ENCODE measurements at places on chromosomes 12 and 14. TPM values are rescaled to one million over a fixed set of nuclear protein-coding genes. Genes with fewer than 3 reads are reported as not detected.
A peak's percentile ranks its signal among the peaks of the same experiment; 100 is the strongest.

DNA sequence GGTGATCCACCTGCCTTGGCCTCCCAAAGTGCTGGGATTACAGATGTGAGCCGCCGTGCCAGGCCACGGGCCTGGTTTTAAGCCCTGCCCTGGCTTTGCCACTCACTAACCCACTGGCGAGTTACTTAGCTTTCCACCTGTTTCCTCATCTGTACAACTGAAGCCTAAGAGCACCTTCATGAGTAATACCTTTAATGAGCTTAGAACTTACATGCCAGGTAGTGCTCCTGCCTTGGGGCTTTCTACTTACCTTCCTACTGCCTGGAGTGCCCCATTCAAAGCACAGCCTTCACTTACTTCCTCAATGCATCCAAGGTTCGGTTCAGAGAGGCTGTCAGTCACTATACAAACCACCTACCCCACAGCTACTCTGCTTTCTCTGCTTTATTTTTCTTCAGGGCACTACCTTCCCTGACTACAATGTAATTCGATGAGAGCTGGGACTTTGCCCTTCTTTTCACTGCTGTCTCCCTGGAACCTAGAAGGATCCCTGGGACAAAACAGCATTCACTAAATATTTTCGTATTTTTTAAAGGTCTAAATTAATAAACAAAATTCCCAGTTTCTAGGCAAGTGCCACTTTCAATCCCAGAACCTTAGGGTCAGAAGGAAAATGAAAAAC, 13.8 kb downstream of the ZCCHC8 start:
- H3K4me3 ChIP-seq, result no peak overlapping the region
- no peak for DNase-seq
- peaks cover 15% of the 10 kb centered on the region for H3K4me1 ChIP-seq
- peaks cover 22% of the 10 kb centered on the region for H3K36me3 ChIP-seq

DNA sequence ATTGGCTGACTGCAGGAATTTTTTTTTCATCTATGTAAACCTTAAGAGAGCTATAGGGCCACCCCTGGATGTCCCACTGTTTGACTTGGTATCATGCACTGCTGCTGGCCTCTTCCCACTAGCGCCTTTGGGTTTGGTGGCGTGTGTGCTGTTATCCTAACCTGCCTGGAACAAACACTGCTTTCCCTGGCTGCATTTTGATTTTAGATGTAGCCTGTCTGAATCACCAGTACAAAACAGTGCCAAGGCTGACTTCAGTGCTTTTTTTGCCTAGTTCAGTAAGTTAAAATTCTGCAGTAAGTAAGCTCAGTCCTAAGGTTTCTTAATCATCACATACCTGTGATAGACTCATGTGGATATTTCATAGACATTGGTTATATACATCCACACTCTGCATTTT, 99.2 kb downstream of the EML1 start:
- no peak overlapping the region for H3K4me3 ChIP-seq
- H3K27me3 ChIP-seq, result peaks cover 38% of the 10 kb centered on the region
- no peaks in the 10 kb centered on the region for H3K36me3 ChIP-seq
- DNase-seq, result no peak

The EPS8 gene
- 2.4 TPM for total RNA-seq

DNA sequence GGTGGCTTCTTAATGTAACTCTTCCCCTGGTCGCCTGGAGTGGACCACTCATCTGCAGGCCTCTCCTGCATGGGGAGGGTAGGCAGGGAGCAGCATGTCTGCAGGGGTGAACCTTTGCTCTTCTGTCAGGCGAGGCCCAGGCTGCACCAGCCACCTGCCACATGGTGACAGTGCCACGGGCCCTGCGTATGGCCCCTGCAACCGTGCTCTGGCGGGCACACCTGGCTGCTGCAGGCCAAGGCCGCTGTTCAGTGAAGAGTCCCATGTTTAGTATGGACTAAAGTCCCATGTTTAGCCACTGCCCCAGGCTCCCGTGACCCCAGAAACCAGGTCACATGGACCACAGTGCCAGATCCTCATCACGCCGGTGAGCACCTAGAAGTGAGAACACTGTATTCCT, 187.0 kb downstream of the ADGRD1 start:
- H3K36me3 ChIP-seq, result no peaks in the 10 kb centered on the region
- H3K4me1 ChIP-seq, result no peaks in the 10 kb centered on the region
- peaks cover 12% of the 10 kb centered on the region for H3K27me3 ChIP-seq
- no peak overlapping the region for H3K4me3 ChIP-seq
- H3K27ac ChIP-seq, result no peak overlapping the region

DNA sequence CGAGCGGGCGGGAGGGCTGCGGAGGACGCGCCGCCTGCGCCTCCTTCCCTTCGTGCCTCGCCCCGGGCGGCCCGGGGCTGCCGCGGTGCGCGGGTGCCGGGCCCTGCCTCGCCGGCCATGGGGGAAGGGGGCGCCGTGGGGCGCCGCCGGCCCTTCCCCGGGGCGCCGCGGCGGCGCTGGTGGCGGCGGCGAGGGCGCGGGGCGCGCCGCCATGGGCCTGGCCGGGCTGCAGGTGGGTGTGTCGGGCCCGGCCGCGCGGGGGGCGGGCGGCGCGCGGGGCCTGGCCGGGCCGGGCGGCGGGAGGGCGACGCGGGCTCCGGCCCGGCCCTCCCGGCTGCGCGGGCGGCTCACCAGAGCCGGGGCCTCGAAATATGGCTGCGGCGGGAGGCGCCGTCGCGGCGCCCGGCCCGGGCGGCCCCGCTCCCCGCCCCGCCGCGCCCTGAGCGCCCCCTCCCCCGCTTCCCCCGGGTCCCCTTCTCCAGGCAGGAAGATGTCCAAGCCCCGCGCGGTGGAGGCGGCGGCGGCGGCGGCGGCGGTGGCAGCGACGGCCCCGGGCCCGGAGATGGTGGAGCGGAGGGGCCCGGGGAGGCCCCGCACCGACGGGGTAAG, 5.1 kb downstream of the KMT5A start:
- H3K27me3 ChIP-seq, result no peaks in the 10 kb centered on the region
- peaks cover 36% of the 10 kb centered on the region for H3K4me1 ChIP-seq

DNA sequence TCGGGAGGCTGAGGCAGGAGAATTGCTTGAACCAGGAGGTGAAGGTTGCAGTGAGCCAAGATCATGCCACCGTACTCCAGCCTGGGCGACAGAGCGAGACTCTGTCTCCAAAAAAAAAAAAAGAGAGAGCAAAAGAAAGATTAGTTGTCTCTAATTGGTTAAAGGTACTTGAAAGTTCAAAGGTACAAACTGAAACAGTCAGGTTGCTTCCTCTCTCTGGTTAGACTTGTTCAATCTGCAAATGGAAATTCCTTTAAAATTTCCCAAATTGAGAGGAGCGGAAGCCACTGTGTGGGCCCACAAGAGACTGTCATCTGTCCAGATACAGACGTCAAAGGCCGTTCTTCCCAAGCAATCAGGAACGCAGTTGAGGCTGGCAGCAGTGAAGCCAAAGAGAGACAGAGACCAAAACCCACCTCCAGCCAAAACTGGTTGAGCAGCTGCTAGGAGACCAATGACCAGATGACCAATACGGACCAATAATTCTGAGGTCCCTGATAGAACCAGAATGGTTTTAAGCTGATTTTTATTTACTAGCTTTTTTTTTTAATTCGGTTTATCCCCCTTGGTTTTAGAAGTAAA, 63.6 kb downstream of the GCH1 start:
- DNase-seq, result no peak
- H3K27me3 ChIP-seq, result no peaks in the 10 kb centered on the region
- H3K4me3 ChIP-seq, result peak overlapping the region; percentile 33
- H3K27ac ChIP-seq, result peak overlapping the region; percentile 57
- H3K36me3 ChIP-seq, result peaks cover 8% of the 10 kb centered on the region
- peaks cover 4% of the 10 kb centered on the region for H3K4me1 ChIP-seq

The ADAM21 gene
- not detected for total RNA-seq

GRCh38 chr14:65070471-65070976, 31.8 kb downstream of the MAX start:
- DNase-seq, result no peak
- peaks cover 20% of the 10 kb centered on the region for H3K4me1 ChIP-seq
- H3K27me3 ChIP-seq, result no peaks in the 10 kb centered on the region
- no peak overlapping the region for H3K4me3 ChIP-seq

- peak overlapping the region; percentile 52 for H3K4me3 ChIP-seq
- H3K4me1 ChIP-seq, result peaks cover 23% of the 10 kb centered on the region
- no peaks in the 10 kb centered on the region for H3K36me3 ChIP-seq
- H3K27me3 ChIP-seq, result no peaks in the 10 kb centered on the region
- peak overlapping the region; percentile 90 for H3K27ac ChIP-seq
Observed at GRCh38 chr12:52009081-52009751, 2.5 kb downstream of the TAMALIN start.

DNA sequence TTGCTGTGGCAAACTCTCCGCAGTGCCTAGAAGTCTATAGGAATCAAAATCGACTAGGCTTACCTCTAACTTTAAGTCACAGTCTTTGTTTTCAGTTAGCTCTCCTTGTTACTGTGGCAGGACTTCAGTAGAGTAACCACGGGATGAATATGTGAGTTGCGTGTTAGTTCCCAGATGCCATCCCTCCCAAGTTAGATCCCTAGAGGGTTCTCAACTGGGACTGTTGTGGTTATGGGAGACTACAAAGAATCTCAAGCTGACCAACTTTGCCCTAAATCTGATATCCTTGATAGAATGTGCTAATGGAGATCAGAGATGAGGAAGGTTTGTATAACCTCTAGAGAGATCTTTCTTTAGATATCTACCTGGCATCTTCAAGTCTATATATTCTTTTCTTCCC, 208.1 kb downstream of the AKAP6 start:
- no peak overlapping the region for H3K27ac ChIP-seq
- no peak overlapping the region for H3K4me3 ChIP-seq
- H3K27me3 ChIP-seq, result peaks cover under 1% of the 10 kb centered on the region
- H3K4me1 ChIP-seq, result no peaks in the 10 kb centered on the region
- H3K36me3 ChIP-seq, result no peaks in the 10 kb centered on the region
- DNase-seq, result no peak

The CDC42BPB gene
- total RNA-seq, result 16.3 TPM

GRCh38 chr14:63642656-63643382, 1.1 kb upstream of the WDR89 start:
- H3K27me3 ChIP-seq, result no peaks in the 10 kb centered on the region
- H3K4me3 ChIP-seq, result peak overlapping the region; percentile 94
- DNase-seq, result no peak

GRCh38 chr12:1799051-1799881, 21.1 kb upstream of the LRTM2 start:
- no peak overlapping the region for H3K27ac ChIP-seq
- no peak overlapping the region for H3K4me3 ChIP-seq
- H3K4me1 ChIP-seq, result peaks cover 14% of the 10 kb centered on the region
- no peaks in the 10 kb centered on the region for H3K36me3 ChIP-seq

GRCh38 chr12:3300833-3301401, 190.1 kb upstream of the PRMT8 start:
- peak overlapping the region; percentile 83 for H3K27ac ChIP-seq
- H3K4me1 ChIP-seq, result peaks cover 10% of the 10 kb centered on the region
- H3K4me3 ChIP-seq, result no peak overlapping the region
- no peaks in the 10 kb centered on the region for H3K36me3 ChIP-seq

The ERBB3 gene
- total RNA-seq, result 0.80 TPM

- H3K36me3 ChIP-seq, result no peaks in the 10 kb centered on the region
- H3K27ac ChIP-seq, result no peak overlapping the region
Observed at GRCh38 chr14:37776791-37777499, 181.5 kb downstream of the TTC6 start.

DNA sequence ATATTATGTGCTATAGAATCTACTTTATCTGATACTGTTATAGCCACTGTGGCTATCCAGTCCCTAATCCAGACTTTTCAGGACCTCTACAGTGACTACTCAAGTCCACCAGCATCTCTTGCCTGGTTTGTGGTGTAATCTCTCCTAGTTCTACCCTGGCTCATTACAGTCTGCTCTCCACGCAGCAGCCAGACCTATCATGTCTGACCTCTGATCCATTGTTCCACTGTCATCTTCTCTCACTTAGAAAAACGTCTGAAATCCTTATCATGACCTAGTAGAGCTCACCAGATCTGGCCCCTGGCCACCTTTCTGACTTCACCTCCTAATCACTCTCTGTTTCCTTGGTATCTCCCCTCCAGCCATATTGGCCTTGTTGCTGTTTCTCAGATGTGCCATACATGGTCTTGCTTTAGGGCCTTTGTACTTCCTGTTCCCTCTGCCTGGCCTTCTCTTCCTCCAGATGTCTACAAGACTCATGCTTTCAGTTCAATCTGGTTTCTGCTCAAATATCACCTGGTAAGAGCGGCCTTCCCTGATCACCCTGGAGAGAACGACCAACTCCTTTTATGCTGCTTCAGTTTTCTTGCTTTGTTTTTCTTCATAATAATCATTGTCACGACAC, 475.5 kb downstream of the AACS start:
- no peaks in the 10 kb centered on the region for H3K36me3 ChIP-seq
- H3K27me3 ChIP-seq, result no peaks in the 10 kb centered on the region
- H3K4me1 ChIP-seq, result no peaks in the 10 kb centered on the region

DNA sequence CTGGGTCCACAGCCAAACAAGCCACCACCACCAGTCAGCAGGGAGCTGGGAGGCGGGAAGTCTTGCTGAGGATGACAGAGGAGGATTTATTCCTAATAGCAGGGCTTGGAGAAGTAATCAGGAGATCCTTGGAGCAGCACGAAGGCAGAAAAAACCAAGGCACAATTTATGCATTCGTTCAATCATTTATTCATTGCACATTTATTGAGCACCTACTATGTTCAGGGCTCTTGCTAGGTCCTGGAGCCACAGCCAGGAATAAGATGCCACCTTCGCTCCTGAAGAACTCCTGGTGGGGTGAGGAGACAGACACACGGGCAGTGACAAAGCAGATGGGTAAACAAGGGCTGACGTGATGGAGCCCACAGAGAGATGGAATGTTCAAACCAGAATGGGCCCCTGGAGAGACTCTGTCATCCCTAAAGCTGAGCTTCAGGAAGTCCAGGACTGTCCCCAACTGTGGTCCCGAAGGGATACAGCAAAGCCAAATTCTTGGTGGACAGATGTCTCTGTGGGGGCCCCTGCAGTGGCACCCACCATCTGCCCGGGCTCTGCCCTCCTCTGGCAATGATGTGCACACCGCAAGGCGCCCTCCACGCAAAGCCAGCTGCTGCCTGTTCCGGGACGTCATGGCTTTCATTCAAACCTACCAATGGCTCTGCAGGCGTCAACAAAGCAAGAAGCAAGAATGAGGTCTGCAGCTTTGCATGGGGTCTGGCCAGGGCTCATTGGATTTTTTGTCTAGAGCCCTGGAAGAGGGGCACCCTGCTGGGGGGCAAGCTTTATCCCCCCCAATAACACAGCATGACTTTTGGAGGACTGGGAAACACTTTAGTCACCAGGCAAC, 3.0 kb upstream of the TESC start:
- H3K27me3 ChIP-seq, result peaks cover 20% of the 10 kb centered on the region
- no peak for DNase-seq
- H3K4me3 ChIP-seq, result no peak overlapping the region
- no peak overlapping the region for H3K27ac ChIP-seq
